ENCODE measurements at places on chromosomes 7 and 10. TPM values are rescaled to one million over a fixed set of nuclear protein-coding genes. Genes with fewer than 3 reads are reported as not detected.

Gene MBL2
- not detected for total RNA-seq

Gene LRRC18
- 0.50 TPM for total RNA-seq

Gene NUTM2A
- total RNA-seq: 1.5 TPM

Gene GRID2IP
- 0.35 TPM for total RNA-seq

GRCh38 chr7:20561908-20562307 is 53.6 kb upstream of the ABCB5 start:
- no peaks in the 10 kb centered on the region for H3K27me3 ChIP-seq
- H3K36me3 ChIP-seq: no peaks in the 10 kb centered on the region
- no peak overlapping the region for H3K4me3 ChIP-seq
- no peak for DNase-seq
- no peaks in the 10 kb centered on the region for H3K4me1 ChIP-seq
- no peak overlapping the region for H3K27ac ChIP-seq

DNA sequence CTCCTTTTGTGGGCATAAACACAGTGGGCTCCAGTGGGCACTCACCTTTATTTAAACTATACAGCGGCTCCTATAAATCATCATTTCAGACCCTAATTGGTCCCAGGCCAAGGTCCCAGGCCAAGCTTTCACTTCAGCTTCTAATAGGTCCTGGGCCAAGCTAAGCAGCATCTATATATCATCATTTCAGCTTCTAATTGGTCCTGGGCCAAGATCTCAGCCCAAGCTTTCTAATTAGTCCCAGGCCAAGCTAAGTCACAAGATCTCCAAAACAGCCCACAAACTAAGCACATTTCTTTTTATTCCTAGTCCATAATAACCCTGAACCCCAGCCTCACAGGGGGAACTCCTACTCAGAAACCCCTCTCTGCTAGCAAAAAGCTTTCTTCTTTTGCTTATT is 47.1 kb downstream of the ZNF680 start:
- peaks cover 61% of the 10 kb centered on the region for H3K36me3 ChIP-seq
- H3K27me3 ChIP-seq: no peaks in the 10 kb centered on the region
- no peaks in the 10 kb centered on the region for H3K4me1 ChIP-seq

- H3K27me3 ChIP-seq: no peaks in the 10 kb centered on the region
- no peaks in the 10 kb centered on the region for H3K36me3 ChIP-seq
- H3K27ac ChIP-seq: no peak overlapping the region
- H3K4me3 ChIP-seq: no peak overlapping the region
These were observed 331.5 kb downstream of the PTEN start for GRCh38 chr10:88194961-88195367.

Measured in left lung (tissue), 14 donors.